Stimulated activated CD8-positive, alpha-beta memory T cell treated with anti-CD3 and anti-CD28 coated beads, Interleukin-12 subunit alpha, Interleukin-12 subunit beta, amount 100 ng/mL, for 1 hour (primary cell): ENCODE measurements at places on chromosomes 2 and 18.

GRCh38 chr2:48080534-48081316, 174.4 kb upstream of the FBXO11 start:
- no peak for DNase-seq

- no peak for DNase-seq
These were observed 76.4 kb downstream of the AGAP1 start for GRCh38 chr2:235570256-235570655.

GRCh38 chr2:195307751-195308150, 349.3 kb upstream of the SLC39A10 start:
- DNase-seq, result no peak

DNA sequence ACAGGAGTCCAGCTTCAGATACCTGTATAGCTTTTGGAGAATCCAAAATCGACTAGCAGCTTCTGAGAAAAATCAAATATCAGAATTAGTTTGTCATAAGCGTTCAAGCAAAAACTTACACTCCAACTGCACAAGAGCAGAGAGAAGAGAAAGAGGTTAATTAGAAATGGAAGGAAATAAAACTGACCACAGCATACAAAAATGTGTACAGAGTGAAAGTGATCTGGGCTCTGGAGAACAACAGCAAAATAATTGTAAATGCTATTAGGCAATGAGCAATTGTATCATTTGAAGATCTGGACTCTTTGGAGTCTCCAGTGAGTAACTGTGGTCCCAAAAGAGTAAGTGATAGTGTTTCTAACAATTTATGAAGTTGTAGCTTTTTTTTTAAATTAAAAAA, 867.3 kb downstream of the TRIB2 start:
- DNase-seq, result no peak

- no peak for DNase-seq
These were observed 44.4 kb downstream of the BCL2L11 start for GRCh38 chr2:111165084-111165483.

DNA sequence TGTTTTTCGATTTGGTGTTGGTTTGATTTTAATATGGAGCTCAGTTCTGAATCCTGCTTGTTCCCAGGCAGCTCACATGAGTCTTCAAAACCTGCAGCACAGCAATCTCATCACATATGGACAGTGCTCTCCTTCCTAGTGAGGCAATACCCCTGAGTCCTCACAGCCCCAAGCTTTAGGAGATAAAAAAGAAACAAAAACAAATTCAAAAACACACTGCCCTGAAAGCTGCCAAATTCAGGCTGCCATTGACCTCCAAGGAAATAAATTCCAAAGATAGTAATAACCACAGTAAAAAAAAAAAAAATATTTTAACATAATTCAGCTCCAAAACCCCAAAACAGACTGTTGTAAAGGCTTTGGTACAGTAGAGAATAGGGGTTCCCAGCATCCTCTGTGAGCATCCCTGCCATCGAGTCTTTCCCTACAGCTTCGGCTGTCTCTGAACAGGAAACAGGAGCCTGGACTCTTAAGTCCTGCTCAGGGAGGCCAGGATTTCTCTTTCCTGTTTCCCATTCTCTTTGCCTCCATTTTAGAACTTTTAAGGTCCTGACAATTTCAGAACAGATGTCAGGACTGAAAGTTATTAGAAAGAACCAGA, 14.7 kb upstream of the SP3 start:
- DNase-seq, result no peak

DNA sequence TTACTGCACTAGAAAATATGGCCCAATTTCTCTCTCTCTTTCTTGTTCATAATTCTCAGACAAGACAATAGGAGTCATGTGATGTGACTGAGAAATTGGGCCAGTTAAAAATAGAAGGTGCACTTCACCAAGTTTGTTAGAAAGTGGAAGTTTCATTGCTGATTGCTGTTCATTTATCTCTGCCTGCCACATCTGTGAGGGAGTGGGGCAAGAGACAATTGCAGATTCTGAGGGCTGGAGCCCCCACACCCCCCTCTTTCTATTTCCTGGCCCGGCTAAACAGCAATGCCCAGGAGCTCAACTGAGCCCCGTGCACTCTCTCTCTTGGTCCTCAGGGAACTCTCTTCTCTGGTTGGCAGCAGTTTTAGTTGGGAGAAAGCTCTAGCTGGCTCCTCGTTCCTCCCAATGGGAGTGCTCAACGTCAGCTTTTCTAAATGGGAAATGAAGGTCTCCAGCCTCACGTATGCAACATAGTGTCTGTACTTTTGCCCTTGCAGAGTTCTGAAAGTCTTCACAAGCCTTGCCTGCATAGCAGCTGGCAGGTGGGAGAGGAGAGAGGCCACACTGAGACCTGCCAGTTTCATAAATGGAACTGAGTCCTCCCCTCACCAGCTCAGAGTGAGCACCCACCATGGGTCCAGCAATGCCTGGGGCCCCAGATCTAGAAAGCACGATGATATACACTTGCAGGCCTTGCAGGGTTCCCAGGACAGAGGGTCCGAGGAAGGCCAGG, 115.7 kb downstream of the MYCN start:
- DNase-seq, result no peak
